ENCODE measurements at places on chromosomes 12 and 14.

DNA sequence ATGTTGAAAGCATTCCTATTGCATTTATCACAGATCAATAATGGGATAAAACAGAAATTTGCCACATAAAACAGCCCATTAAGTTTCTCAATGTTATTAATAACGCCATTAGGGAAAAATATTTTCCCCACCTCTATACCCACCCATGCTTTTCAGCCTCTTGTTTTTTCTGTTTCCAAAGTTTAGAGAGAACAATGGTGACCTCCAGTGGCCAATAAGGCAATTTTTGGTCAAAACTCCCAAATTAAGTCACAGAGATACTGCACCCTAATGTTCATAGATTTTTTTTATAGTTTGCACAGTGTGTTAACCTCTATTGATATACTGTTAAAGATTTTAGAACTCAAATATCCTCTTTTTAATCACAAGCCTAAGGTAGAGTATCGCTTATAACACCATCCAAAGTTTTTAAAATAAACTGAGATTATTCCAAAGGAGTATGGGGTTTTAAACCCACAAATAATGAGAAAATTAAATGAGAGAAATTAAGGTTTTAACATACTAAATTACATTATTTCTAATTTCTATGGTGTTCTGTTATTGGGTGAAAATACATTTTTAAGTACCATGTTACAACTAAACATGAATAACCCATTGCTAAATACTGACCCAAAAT lies 184.7 kb upstream of the DCN start:
- DNase-seq, result no peak

- no peak for DNase-seq
These were observed 11.5 kb downstream of the ADGRD1 start for GRCh38 chr12:130965214-130965613.

GRCh38 chr12:114681116-114681871 lies 2.7 kb downstream of the TBX3 start:
- DNase-seq, result no peak

DNA sequence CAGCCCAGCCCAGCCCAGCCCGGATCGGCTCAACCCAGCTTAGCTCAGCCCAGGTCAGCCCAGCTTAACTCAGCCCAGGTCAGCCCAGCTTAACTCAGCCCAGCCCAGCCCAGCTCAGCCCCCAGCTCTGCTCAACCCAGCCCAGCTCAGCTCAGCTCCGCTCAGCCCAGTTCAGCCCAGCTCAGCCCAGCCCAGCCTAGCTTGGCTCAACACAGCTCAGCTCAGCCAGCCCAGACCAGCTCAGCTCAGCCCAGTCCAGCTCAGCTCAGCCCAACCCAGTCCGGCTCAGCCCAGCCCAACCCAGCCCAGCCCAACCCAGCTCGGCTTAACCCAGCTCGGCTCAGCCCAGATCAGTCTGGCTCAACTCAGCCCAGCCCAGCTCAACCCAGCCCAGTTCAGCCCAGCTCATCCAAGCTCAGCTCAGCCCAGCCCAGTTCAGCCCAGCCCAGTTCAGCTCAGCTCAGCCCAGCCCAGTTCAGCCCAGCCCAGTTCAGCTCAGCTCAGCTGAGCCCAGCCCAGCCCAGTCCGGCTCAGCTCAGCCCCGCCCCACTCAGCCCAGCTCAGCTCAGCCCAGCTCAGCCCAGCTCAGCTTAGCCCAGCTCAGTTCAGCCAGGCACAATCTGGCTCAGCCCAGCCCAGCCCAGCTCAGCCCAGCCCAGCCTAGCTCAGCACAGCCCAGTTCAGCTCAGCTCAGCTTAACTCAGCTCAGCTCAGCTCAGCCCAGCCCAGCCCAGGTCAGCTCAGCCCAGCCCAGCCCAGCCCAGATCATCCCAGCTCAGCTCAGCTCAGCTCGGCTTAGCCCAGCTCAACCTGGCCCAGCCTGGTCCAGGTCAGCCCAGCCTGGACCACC lies 331.7 kb downstream of the TMEM121 start:
- no peak for DNase-seq

DNA sequence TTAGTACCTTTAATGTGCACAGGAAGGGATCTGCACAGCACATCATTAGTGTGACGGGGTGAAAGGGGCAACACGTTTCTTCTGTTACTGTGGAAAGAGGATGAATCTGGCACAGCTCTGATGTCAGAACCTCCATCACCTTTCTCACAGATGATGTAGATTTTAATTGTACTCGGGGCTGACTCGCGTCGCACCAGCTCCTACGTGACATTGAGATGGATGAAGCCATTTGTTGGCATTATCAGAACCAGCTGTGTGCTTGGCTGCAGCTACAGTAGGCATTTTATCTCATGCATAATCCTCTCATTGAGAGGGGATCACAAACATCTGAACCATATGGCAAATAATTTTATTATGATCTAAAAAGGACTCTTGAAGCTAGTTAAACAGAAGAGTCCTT lies 173.6 kb downstream of the PDZRN4 start:
- DNase-seq, result no peak

DNA sequence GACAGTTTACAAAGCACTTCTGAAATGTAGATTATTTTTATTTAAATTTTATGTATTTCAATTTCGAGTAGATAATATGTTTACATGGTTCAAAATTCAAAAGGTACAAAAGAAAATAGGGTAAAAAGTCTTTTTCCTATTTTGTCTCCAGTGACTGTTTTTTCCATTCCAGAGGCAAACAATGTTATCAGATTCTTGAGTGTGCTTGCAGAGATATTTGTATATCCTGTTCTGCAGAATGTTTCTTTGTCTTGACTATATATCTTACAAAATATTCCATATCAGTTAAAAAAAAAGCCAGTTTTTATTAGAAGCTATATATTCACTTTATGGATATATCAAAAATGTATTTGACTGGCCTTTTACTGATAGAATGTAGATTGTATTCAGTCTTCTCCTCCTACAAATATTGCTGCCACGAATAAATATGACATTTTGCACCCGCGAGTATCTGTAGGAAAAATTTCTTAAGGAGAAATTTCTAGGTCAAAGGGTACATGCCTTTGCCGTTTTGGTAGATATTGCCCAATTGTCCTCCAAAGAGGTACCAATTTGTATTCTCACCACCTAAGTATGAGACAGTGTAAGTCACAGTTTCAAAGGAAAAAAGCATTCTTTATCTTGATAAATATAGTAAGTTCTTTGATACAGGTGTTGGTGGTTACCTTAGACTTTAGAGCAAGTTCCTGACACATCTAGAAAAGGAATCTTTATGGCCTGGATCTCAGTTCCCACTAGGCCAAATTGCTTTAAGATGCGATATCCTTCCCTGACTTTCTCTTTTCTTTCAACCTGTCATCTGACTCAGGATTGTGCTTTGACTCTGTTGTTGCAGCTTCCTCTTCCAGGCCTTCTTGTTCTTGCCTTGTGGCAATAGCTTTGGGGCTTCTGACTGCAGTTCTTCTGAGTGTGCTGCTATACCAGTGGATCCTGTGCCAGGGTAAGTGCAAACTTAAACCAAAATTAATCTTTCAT lies 2.3 kb downstream of the KLRG1 start:
- DNase-seq, result no peak

DNA sequence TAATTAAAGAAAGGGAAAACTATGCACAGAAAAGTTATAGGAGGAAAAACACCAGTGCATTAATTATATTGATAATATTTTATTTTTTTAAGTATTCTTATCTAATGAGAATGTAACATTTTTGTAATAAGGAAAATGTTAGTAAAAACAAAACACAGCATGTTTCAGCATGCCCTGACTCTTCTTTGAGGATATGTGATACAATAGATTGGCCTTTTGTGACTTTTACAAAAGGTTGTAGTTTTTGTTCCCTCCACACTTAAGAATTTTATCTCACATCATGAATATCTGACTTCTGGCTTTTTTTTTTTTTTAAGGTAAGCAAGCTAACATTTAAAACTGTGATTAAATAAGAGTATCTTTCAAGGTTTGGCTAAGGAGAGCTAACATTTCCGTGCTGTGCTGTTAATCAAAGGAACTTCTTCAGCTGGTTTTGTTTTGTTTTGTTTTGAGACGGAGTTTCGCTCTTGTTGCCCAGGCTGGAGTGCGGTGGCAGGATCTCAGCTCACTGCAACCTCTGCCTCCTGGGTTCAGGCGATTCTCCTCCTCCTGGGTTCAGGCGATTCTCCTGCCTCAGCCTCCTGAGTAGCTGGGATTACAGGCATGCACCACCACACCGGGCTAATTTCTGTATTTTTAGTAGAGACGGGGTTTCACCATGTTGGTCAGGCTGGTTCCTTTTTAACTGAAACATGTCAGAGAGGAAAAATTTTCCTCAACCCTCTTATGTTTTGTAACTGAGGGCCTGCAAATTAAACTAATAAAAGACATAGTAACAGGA lies 30.8 kb upstream of the RESF1 start:
- DNase-seq, result no peak

DNA sequence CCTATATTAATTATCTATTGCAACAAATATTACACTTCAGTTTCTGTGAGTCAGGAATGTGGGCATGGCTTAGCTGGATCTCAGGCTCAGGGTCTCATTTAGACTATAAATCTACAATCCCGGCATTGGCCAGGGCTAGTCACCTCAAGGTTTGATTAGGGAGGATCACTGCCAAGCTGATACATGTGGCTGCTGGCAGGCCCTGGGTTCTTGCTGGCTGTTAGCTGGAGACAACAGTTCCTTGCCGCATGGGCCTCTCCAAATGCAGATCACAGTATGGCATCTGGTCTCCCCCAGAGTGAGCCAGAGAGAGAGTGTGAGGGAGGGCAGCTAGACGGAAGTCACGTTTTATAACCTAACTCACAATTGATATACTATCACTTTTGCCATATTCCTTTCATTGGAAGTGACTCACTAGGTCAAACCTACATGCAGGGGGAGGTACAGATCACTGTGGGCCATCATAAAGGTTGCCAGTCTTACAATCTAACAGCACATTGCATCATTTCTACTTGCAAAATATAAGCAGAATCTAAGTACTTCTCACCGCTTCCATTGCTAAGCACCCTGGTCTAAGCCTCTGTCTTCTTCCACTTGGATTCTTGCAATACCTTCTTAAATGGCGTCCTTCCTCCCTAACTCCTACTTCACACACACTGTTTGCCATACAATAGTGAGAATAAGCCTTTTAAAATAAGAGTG lies 174.0 kb upstream of the ARHGAP5 start:
- DNase-seq, result no peak

DNA sequence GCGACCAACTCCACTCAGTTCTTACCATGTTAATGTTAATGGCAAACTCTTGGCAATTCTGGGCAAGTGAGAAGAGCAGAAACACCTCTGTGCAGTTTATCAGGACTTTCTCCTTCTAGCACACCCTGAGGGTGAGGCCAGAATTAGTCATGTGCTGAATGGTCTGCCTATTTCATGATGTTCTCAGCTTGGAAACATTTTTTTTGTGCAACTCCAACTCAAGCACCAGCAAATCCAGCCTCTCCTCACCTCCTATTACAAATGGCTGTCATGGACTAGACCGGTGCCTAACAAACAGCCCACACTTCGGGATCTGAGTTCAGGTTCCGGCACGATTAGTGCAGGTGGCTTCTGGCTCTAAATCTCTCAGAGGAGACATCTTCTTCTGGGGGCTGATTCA lies 246.0 kb downstream of the ZFP36L1 start:
- no peak for DNase-seq

DNA sequence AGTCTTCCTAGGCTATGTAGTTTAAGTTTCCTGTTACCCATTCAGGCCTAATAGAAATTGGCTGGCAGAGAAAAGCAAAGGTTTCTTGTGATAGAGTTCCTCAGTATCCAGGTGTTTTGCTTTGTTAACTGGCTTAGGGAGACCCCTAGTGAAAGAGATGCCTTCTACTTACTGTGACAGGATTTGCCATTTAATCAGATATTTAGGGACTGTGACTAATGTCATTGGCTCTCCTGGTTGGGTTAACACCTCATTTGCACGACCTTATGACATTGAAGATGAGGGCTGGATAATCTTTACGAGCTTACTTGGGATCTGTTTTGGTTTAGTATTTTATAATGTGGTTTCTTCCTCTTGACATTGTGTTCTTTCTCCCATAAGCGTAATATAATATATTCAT lies 5.8 kb downstream of the MON2 start:
- DNase-seq, result no peak

- DNase-seq, result peak; percentile 26
These were observed 102.5 kb upstream of the PRICKLE1 start for GRCh38 chr12:42691991-42692557.

DNA sequence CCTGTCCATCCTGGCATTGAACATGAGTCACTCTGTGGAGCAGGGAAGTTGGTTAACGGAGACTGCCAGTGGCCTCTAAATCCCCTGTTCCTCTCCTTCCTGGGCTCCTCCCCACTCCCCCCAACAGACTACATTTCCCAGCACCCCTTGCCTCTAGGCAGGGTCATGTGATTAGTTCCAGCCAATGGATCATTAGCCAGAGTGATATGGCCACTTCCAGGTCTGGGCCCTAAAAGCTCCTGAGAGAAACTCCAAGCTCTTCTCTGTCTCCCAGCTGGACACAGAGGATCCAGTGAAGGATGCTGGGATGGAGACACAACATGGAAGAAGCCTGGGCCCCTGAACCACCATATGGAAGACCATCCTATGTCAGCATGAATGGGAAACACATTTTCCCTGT lies 54.4 kb upstream of the RFLNA start:
- no peak for DNase-seq

Measured in NCI-H774 (cell line).